ENCODE measurements at places on chromosomes 4 and X.
A peak's percentile ranks its signal among the peaks of the same experiment; 100 is the strongest.

DNA sequence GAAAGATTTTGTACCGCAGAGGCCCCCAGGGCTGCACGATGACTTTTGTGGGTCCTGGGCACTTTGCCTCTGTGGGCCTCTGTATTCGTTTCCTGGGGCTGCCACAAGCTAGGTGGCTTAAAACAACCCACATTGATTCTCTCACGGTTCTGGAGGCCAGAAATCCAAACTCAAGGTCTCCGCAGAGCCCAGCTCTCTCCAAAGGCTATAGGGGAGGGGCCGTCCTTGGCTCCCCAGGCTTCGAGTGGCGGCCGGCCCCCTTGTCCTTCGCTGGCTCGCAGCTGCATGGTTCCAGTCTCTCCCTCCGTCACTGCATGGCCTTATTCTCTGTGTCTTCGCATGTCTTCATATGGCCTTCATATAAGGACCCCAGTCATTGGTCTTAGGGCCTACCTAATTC is 241.2 kb downstream of the EVC2 start:
- no peak for DNase-seq

GRCh38 chrX:57821703-57822387 is 88.4 kb downstream of the ZXDA start:
- peak; percentile 21 for DNase-seq

DNA sequence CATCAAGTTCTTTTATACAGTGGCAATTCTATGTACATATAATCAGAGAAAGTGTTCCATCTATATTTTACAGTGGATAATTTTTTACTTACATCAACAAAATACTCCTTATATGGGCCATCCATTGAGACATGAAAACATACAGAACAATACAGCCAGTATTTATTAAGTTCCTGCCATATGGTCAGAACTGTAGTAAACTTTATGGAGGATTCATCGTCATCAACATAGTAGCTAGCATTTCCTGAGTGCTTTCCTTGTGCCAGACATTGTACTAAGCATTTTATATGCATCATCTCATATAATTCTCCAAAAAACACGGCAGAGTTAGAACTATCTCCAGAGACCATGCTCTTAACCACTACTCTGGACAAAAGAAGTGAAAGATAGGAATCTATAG is 170.1 kb downstream of the CEP135 start:
- no peak for DNase-seq

- DNase-seq = no peak
These were observed 602.8 kb upstream of the DIPK2B start for GRCh38 chrX:45803383-45803921.

DNA sequence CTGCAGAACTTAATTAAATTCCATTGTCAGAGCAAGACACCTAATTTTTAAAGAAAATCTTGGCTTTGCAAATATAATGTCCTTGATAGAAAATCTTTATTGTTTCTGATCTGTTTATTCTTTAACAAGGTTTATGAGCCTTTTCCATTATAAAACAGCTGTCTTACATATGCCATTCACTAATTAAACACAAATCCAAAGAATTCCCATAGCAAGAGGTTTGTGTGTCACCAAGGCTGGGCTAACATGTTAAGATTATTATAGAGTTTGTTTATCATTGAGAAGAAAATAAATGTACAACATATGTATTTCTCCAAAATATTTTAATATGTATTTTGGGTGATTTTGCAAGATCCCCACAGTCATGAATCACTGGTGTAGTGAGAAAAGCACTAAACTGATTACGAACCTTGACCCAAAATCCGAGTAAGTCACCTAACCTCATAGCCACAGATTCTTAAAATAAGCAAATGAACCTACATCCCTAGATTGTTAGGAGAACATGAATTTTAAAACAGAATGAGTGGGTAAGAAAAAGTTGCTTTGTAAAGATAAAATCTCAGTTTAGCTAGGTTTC is 694.8 kb upstream of the INTU start:
- DNase-seq = no peak

DNA sequence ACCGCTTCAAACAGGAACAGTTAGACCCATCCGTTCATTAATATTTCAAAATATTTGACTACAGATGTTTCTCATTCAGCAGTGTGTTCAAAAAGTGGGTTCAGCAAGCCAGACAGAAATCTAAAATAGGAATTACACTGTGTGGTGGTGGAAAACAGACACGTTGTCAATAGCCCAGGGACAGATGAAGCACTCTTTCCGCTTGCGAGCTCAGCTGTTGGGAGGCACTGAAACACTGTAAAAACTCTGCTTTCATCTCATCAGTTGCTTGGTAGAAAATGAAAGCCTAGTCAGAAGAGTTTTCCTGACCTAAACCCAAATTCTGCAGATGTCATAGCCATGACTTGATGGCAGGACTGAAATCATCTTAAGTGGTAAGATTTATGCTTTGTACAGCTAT is 38.5 kb downstream of the LRP2BP start:
- no peak for DNase-seq

DNA sequence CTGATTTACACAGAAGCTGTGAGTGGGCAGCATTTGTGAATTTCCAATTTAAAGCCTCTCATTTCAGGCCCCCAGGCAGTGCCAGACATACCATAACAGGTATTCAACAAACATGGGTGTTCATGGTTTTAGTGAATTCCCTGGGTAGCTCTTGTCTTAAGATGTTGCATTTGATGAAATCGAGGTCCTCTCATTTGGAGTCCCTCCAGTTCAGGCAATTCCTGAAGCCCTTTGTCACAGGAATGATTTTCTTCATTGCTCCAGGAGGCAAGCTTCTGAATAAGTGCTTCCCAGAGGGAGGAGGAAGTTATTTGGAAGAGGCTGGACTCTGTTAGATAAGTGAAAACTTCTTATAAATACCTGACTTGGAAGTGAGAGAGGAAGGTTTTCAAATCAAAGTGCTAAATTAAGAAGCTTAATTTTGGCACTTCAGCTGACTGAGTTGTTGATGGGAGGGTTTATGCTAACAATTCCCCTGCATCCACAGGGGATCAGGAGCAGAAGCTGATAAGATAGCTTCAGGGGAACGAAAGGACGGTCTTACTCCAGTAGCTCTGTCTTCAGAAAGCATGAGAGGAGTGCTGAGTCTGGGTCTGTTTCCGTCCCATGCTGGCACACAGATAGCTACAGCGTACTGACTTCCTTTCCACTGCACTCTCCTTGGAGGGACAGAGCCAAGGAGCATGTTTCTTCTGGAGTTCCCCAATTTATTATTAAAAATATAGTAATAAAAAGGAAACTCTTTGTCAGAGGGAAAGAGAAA is 543.1 kb downstream of the GBA3 start:
- no peak for DNase-seq

- DNase-seq = no peak
These were observed 186.7 kb upstream of the FAT1 start for GRCh38 chr4:186910385-186910784.

GRCh38 chr4:8778291-8778690 is 93.3 kb downstream of the HMX1 start:
- DNase-seq = no peak

DNA sequence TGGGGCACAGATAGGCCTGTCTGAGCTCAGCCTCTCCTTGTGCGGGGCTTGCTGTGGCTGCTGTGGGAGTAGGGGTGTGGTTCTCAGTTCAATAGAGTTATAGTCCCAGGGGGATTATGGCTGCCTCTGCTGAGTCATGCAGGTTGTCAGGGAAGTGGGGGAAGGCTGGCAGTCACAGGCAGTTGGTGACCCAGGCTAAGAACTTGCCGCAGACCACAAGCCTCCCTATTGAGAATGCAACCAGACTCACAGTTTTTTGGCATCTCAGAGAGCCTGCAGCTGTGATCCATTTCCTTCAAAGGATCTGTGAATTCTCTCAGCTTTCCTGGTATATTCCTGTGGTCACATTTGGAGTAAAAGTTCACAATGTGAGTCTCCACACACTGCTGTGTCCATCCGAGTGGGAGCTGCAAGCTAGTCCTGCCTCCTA is 364.9 kb downstream of the ZNF674 start:
- DNase-seq = no peak

- no peak for DNase-seq
These were observed 117.2 kb downstream of the IRF2 start for GRCh38 chr4:184357165-184357564.

DNA sequence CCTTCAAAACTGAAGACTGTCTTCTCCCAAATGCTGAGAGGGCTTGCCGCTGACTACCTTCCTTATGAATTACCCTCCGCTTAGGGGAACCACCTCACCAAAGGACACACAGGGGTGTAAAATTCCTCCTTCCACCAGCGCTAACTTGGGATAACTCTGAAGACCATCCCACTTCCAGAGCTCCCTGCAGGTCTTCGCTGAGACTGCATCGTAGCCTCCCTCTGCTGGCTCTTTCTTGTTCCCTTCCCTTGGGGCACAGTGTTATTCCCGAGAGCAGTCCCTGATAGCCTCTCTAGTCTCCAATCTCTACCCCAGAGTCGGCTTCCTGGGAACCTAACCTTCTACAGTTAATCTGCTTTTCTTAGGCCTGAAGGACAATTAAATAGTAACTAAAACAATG is 725.5 kb upstream of the ATOH1 start:
- no peak for DNase-seq

DNA sequence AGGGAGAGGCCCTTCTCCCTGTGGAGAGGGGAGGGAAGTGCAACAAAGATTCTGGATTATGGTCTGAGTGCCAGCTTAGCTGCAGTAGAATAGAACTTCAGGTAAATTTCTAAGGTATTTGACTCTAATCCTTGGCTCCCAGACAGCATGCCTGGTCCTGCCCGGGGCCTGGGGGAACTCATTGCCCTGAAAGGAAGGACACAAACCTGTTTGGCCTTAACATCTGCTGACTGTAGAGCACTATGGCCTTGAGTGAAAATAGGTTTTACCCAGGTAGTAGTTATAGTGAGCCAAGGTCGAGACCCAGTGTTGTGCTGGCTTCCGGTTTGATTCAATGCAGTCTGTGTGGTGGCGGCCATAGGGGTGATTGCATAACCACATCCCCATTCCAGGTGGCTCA is 64.4 kb downstream of the RPS6KA6 start:
- no peak for DNase-seq

- no peak for DNase-seq
These were observed 32.2 kb downstream of the TFDP3 start for GRCh38 chrX:133185938-133186337.

DNA sequence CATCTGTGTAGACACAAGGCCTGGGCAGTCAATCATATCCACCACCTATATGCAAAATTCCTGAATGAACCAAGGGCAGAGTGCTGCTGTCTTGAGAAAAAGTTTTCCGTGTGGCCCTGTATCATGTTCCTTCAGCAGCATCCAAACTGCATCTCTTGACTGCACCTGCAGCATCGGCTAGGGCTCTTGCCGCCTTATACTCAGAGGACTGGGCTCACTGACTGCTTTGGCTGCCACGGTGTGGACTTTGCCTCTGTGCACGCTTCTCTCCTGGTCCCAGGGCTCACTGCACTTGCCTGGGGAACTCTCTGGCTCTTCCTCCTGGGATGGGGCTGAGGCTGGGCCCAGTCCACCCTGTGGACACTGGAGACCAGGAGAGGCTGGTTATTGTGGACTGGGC is 39.5 kb upstream of the STS start:
- DNase-seq = no peak

DNA sequence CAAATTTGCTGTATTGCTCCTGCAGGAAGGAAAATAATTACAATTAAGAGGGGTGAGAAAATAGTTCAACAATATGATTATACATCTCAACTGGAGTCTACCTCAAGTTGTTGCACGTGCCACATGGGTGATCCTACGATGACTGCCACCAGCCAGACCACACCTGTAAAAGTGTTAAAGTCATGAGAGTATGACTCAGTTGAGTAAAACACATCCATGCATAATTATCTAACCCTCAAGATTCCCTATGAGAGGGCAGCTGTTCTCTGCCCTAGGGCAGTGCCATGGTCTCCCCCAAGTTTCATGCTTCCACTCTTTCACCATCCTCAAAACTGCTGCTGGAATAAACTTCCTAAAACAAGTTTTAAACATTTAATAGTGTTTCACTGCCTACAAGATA is 44.1 kb downstream of the QRFPR start:
- no peak for DNase-seq

GRCh38 chrX:69028006-69028760 is 137.1 kb downstream of the PJA1 start:
- DNase-seq = no peak

DNA sequence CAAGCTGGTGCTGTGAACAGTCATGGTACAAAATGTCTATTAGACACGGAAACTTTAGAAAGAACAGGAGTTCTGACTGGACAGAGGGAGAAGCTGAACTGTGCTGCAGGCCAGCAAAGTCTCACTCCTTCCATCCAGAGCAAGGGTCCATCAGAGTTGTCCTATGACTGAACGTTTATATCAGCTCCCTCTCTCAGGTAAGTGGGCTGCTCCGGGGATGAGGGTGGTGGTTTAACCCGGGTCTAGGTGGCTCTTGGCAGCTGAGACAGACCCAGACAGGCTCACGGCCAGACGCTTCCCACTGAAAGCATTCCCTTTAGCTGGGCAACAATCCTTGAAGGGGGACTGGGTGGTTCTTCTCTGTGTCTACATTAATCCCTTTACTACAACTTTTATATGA is 385.0 kb upstream of the SMIM31 start:
- DNase-seq = no peak

DNA sequence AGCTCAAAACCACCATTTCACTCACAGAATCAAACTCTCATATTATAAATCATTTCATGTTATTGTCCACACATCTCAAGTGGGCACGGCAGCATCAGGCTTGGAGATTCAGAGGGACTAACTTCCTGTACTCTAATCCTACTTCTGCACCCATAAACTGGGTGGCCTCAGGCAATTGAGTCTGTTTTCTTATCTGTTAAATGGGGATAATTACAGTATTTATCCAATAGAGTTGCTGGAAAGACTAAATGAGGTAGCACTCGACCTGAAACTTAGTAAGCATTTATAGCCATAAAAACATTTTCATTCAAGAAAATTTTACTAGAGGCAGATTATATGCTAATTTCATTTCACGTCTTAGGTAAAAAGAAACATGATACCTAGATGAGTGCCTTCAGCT is 13.0 kb downstream of the TBC1D1 start:
- DNase-seq = no peak

GRCh38 chr4:3462790-3463415 is at the start of gene DOK7:
Gene DOK7, plus strand, starts transcription at chr4:3463306. Its CDS starts 70 bp downstream, at chr4:3463376.
- no peak for DNase-seq

- no peak for DNase-seq
These were observed 1956.7 kb downstream of the C4orf33 start for GRCh38 chr4:131052646-131053045.

DNA sequence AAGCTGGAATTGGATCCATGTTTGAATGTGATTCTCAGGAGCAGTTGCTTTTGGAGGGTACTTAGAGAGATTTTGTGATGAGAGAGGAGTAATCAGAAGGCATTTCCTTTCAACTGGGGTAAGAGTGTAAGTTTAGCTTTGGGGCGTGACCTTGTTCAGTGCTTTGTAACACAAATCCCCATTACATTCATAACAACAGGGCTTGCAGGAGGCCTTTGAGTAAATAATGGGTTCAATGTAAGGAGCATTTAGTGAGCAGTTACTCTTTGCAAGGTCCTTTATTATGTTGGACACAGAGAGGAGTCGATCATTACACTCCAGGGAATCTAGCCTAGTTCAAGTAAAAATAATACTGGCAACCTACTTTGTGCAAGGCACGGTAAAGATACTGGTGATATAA is 74.0 kb upstream of the AFF2 start:
- DNase-seq = no peak

All from NCI-H446 (cell line).